Stimulated activated CD8-positive, alpha-beta memory T cell treated with anti-CD3 and anti-CD28 coated beads, Interleukin-4, amount 100 ng/mL, for 1 hour (primary cell): ENCODE measurements at places on chromosomes 2 and 18.

GRCh38 chr2:23803264-23803964 lies 123.5 kb downstream of the ATAD2B start:
- DNase-seq = no peak

DNA sequence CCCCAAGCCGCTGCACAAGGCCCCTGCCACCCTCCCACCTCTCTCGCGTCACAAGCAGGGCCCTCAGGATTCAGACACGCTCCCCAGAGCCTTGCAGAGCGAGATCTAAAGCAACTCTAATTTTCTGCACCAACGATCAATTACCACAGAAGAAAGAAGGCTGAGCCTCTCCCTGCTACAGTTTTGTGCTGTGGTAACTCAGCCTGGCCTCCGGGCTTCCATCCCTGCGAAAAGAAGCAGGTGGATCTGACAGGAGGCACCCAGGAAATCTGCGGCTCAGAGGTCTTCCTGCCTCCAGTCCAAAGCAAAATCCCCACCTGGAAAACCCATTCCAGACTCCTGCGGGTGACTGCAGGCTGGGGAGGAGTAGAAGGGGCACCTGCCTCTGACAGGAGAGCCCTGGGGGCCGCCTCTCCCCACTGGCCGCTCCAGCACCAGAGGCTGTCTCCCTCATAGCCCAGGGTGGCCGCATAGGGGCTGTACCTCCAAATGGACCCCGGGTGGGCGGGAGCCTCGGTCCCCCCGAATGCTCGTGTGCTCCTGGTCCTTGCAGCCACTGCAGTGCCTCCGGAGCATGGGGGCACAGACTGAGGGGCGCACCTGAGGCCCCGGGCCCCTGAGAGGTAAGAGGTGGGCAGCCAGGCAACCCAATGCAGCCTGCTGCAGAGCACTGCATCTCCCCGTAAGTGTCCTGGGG lies 31.0 kb downstream of the PXDN start:
- DNase-seq = no peak

DNA sequence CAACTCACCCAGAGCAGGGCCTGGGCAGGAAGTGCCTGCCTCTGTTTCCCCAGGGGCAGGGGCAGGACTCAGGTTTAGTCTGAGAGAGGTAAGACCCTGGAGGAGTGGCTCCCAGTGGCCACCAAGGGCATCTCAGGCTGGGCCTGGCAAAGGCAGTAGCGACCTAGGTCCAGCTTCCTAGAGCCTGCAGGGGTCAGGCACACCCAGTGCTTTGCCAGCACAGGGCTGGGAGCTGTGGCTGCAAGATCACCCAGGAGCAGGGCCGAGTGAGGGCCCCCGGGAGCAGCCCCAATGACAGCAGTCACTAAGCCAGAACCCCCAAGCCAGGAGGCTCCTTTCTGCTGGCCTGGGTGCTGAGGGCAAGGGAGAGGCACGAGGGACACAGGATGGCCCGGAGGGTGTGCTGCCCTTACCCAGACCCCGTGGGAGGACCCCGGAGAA lies 8.8 kb upstream of the DUSP2 start:
- no peak for DNase-seq

DNA sequence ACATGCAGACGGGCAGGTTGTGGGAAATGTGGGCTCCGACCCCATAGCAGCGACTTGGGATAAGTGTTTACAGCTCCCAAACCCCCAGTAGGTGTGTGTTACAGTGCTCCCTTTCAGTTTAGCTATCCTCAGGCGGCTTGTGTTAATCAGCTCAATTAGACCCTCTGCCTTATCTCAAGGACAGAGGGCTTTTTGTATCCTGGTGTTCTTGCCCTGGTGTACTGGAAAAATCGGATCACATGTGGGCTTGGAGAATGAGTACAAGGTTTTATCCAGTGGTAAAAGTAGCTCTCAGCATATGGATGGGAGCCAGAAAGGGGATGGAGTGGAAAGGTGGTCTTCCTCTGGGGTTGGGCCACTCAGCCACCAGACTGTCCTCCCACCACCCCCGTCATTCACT lies 264.7 kb upstream of the SYT4 start:
- DNase-seq = no peak

DNA sequence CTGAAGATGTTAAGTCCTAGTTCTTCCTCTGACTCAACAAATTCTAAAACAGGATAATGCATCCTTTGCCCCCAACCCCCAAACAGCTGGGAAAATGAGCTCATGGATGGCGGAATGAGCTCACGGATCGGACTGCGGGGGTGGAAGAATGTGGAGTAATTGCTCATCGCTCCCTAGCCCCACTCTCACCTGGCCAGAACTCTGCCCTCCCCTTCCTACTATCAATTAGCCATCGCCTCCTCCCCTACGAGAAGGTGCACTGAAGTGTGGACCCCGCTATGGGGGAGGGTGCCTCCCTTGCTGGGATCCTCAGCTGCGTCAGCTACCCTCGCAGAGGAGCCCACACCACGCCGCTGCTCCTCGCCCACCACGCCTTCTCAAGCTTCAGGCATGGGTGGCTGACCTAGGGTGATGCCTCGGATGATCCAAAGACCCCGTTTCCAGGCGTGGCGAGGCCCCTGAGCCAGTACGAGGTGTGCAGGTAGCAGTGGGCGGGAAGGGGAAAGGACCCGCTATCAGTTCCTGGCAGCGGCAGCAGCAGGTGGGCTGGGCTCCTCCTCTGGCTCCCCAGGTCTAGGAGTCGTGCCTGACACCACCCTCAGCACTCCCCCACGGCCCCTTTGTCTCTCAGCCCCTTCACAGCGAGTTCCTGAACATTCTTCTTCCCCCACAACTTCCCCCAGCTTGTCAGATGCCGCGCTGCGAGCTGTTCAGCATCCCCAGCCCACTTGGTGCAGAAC lies 82.1 kb upstream of the POMC start:
- no peak for DNase-seq

GRCh38 chr2:114762986-114763385 lies 320.5 kb downstream of the DPP10 start:
- no peak for DNase-seq

GRCh38 chr2:85413592-85414420 lies 3.6 kb upstream of the CAPG start:
- DNase-seq = no peak

- DNase-seq = no peak
Observed at GRCh38 chr2:15858466-15858865, 81.9 kb upstream of the MYCN start.

DNA sequence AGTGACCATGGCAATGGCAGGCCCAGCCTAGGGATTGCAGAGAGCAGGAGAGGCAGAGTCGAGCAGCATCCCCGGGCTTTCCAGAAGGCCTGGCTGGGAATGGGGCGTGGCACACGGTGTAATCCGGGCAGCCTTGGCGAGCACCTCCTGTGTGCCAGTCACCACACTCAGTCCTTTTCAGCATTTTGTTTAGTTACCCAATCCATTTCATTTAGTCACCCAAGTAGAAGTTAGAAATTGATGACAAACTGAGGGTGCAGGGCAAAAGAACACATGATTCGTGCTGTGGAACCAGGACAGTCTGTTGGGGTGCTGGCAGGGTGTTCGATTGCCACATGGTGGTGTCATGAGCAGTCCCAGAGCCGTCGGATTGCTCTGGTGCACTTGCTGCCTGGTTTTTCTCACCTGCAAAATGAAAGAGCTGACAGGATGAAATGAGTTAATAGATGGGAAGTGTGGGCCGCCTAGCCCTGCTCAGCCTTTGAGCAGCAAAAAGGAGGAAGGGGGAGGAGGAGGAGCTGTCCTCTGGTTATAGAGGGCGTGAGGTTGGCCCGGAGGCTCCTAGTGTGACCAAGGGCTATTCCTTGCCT lies 299.4 kb downstream of the AGAP1 start:
- DNase-seq = no peak

GRCh38 chr2:28617502-28618184 lies 121.8 kb downstream of the PLB1 start:
- no peak for DNase-seq

- no peak for DNase-seq
Observed at GRCh38 chr2:36513661-36514060, 84.3 kb downstream of the FEZ2 start.

DNA sequence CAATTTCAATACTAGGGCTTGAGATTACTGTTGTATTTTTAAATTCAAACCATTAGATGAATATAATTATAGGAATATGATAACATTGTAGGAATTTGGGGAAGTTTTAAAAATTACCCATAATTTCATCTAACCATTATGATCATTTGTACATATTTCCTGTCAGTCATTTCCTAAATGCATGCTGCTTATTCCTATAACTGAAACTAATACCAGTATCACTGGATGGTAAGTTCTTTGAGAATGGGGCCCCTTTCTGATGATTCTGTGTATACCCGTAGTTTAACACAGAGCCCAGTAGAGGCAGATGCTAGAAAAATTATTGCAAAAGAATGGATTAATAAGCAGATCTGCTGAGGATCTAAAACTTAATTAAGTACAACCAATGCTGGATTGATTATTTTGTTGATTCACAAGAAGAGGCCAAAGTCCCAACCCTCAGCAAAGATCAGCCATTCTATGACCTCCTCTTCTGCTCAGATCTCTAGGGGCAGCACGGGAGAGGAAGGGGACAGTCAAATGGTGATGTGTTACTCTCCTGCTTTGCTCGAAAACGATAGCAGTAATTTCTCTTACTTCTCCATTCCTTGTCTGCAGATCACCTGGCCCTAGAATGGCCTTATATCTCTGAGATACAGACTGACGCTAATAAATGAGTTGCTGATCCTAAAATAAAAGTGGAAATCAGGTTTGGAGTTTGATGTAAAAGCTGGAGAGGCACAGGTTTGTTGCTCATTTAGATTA lies 69.5 kb upstream of the PELI1 start:
- no peak for DNase-seq

- no peak for DNase-seq
Observed at GRCh38 chr2:239690651-239691631, 290.1 kb upstream of the HDAC4 start.

DNA sequence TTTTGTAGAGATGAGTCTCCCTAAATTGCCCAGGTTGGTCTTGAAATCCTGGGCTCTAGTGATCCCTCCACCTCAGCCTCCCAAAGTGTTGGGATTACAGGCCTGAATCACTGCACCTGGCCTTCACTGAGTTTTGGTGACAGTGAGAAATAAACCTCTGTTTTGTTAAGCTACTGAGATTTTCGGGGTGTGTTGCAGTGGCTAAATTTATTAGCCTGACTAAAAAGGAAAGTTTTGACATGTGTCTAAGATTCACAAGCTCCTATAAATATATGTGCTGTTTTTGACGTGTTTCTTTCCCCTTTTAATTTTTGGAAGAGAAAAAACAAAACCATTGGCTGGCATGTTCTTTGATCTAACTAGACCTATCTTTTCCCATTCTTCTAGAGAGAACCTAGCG lies 190.5 kb upstream of the MC4R start:
- DNase-seq = no peak

DNA sequence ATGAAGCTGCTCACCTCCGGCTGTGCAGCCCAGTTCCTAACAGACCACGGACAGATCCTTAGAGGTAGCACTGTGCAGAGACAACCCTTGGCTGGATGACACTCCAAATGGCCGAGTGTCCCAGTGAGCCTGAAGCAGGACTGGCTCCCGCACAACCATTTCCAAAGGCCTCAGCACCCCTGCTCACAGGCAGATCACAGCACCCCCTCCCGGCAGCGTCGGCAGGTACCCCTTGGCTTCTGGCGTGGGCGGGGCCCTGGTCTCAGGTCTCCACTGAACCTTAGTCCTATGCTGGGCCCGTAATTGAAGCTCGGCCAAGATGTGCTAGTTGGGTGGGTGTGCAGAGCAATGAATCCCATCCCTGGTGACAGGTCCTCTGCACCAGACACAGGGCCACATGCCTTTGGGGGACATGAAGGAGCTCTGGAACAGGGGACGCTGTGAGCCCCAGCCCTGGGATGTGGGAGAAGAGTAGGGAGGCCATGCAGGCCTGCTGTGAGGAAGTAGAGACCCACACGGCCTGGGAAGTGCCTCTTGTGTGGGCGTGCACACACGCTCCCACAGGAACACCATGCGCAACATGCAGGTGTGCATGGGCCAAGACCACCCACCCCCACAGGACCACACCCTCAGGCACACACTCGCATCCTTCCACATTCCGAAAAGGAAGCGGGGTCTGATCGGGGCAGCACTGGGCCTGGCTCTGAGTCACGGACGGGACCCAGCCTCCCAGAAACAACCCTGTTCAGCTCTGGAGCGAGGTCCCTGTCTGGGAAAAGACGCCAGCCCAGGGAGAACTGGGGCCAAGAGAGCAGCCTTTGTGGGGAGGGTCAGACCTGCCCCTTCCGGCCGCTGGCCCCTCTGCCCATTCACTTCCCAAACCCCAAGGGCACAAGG lies 2.8 kb downstream of the DUSP2 start:
- peak; percentile 58 for DNase-seq

DNA sequence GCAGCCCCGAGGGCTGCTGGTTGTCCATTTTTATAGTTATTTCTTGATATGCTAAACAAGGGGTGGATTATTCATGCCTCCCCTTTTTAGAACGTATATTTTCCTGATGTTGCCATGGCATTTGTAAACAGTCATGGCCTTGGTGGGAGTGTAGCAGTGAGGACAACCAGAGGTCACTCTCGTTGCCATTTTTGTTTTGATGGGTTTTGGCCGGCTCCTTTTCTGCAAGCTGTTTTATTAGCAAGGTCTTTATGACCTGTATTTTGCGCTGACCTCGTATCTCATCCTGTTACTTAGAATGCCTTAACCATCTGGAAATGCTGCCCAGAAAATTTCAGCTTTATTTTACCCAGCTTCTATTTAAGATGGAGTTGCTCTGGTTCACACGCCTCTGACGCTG lies 825.8 kb upstream of the CDH2 start:
- no peak for DNase-seq

GRCh38 chr18:12376754-12377555 lies at the start of gene AFG3L2:
TSS of gene AFG3L2 (minus strand) at chr18:12377227. CDS start at chr18:12377082, 145 bp downstream.
- DNase-seq = peak; percentile 100

DNA sequence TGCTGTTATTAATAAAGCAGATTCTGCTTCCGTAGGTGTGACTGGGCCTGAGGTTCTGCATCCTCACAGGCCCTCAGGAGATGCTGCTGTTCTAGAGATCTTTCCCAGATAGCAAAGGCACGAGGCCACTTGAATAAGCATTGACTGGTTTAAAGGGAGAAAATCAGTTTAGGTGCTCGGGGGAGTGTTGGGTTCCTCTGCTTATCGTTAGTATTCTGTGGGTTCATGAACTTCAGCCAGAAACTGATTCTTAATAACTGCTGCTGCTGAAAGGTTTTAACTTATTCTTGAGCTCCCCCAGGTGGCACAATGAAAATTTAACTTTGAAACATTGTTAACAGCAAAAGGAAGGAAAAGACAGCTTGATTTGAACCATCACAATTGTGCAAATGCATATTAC lies 56.9 kb downstream of the ITGA6 start:
- no peak for DNase-seq

DNA sequence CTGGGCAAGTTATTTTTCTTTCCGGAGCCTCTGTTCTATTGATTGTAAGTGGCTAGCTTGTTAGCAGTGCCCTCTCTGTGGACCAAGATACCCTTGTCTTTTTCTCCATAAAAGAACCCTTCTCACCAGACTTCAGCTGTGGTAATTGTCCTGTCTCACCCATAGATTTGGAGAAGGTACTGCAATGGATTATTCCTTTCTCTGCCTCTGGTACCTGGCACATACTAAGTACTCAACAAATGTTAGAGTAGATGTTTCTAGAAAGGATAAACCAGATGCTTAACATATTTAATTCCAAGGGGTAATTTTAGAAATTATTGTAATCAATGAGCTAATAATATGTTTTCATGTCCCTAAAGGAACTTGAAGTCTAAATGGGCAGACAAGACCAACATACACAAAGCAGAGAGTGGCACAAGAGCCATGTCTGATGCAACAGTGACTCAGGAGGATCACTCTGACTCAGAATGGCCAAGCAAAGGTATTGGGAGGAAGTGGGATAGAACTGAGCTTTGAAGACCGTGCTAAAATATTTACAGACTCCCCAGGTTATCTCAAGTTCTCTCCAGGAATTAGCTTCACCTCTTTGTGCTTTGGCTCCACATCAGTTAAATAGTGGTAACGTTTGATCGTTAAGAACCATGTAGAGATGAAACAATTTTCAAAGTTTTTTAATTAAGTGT lies 129.7 kb upstream of the OSR1 start:
- no peak for DNase-seq
